ENCODE measurements at places on chromosomes 12 and 14.

- no peak for DNase-seq
Measured at GRCh38 chr12:94171595-94171930, 23.2 kb downstream of the PLXNC1 start.

DNA sequence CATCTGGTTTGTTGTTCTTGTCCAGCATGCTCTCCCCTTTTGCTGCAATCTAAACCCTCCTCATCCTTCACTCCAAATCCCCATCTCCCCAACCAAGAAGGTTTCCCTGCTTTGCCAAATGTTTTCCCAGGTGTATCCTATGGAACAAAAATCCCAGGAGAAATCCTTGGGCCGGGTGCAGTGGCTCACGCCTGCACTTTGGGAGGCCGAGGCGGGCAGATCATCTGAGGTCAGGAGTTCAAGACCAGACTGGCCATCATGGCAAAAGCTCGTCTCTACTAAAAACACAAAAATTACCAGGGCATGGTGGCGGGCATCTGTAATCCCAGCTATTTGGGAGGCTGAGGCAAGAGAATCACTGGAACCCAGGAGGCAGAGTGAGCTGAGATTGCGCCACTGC, 5.0 kb downstream of the KSR2 start:
- no peak for DNase-seq

GRCh38 chr14:104101086-104101621, 15.7 kb downstream of the ASPG start:
- DNase-seq, result no peak

DNA sequence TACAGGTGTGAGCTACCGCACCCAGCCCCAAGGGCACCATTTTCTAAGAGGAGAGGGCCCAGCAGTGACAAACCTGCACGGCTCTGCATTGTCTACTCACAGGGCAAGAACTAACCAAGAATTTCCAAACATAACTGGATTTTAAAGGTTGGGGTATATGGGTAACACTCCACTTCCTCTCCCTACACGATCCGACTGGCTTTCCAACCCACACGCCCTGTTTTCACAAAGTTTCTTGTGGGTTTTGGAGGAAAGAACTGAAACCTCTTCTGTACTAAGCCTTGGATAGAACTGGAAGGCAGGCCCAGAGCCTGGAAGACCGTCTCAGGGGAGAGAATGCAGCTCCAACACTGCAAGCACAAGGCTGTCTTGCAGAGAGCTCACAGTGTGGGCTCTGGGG, 24.9 kb downstream of the SNRNP35 start:
- DNase-seq, result no peak

DNA sequence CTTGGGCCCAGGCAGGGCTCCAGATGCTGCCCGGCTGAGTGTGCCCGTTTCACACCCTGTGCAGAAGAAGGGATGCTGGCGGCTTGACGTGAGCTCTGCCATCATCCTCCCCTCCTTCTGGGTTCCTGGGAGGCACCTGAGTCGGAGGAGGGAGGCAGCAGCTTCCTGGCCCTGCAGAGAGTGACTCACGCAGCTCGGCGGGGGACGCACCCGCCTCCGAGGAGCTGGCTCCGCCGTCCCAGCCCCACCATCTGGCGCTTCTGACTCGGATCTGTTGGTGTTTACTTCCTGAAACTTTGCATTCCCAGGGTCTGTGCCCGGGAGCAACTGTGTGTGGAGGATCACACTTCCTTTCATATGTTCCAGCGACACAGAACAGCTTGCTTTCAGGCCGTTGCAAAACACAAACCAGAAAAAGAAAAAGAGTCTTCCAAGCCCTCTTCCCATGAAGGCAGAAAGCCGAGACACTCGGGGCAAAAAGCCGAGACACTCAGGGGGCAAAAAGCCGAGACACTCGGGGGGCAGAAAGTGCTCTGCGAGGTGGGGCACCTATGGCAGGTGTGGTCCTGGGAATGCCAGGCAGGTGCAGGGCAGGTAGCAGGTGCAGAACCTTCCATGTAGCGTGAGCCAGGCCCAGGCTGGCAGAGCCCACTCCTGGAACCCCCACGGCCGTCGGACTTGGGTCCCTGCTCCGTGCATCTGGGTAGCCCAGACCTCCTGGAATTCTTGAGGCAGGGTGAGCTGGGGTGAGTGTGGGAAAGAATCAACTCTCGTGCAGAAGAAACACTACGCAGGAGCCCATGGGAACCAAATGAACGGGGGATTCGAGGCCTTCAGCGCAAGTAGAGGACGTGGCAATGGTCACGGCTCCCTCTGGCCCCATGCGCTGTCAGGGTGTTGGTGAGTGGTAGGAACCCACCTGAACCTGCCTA, 27.6 kb upstream of the GALNT9 start:
- DNase-seq, result no peak

DNA sequence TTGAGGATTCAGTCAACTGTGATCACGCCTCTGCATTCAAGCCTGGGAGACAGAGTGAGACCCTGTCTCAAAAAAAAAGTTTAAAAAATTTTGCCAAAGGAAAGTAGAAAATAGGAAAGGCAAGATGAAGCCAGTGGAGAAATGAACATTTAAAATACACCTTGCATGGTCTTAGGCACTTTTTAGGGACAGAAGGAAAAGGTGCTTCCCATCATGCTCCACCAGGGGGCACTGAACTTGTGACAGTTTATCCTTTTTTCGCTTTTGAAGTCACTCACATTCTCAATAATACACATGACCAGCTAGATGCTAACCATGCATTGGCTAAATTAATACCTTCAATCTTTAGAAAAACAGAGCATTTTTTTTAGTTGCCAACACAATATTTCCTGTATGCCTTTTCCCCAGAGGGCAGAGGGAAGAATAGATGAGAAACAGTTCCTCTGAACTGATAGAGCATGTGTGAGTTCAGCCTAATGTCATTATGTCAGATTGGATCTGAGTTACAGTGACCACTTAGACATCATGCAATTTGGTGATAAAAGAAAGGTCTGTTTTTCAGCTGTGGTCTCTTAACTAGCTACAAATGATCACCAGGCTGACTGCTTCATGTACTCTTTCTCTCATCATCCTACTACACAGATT, 221.8 kb upstream of the SSTR1 start:
- DNase-seq, result peak; percentile 40

- DNase-seq, result no peak
Measured at GRCh38 chr12:7032990-7033389, 14.7 kb upstream of the LPCAT3 start.

DNA sequence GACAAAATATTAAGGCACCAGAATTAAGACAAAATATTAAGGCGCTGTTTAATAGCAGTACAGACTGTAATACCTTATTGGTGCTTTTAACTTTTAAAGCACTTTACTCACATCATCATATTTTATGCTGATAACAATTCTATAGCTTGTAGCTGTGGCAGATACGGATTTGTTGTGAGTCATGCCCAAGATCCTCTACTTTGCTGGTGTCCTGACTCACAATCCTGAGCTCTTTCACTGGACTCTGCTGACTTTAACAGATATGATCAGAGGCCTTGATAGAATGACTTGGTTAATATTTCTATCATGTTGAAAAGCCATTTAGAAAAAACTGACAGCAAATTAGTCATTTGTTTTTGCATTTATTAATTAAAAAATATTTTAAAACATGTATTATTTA, 99.0 kb upstream of the PKP2 start:
- no peak for DNase-seq

GRCh38 chr12:54148560-54149429, 40.0 kb downstream of the SMUG1 start:
- no peak for DNase-seq

DNA sequence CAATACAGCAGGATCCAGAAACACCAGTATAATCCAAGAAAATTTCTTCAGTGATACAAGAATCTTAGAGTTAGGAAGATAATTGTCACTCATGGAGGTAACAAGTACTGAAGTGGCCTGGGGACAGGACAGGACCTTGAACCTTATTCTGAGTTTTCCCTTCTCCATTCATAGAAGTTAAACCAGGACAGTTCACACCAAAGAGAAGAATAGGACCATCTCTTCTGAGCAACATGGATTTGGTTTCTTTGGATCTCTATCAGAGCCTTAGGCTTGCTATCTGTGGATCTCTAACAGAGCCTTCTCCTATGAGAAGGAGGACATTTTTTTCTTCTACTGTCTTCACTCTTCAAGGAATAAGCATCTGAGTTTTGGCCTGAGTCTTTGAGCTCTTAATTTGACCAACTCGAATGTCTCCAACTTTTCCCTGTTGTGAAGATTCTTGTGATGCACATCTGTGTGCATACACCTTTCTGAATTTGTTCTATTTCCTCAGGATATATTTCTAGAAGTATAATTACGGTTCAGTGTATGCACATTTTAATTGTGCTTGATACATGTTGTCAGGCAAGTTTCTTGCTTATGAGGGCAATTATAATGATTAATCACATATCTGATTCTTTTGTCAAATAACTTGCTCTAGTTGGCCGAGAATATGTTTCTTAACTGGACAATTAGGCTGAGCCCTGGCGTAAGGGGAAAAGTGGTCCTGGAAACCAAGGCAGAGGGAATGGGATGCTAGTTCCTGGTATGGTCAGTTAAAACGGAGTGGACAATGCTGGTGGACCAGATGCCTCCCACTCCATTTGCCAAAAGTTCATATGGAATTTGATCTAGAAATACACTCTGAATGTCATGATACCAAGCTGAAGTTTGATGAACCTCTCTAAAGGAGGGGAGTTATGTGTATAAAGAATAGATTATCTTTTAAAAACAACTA, 6.6 kb downstream of the KRT6A start:
- no peak for DNase-seq

- no peak for DNase-seq
Measured at GRCh38 chr12:32457251-32458025, 58.1 kb downstream of the FGD4 start.

GRCh38 chr14:67311868-67312267, 47.7 kb downstream of the ATP6V1D start:
- no peak for DNase-seq

GRCh38 chr14:21037156-21037555, 2.5 kb upstream of the RNASE13 start:
- DNase-seq, result no peak

DNA sequence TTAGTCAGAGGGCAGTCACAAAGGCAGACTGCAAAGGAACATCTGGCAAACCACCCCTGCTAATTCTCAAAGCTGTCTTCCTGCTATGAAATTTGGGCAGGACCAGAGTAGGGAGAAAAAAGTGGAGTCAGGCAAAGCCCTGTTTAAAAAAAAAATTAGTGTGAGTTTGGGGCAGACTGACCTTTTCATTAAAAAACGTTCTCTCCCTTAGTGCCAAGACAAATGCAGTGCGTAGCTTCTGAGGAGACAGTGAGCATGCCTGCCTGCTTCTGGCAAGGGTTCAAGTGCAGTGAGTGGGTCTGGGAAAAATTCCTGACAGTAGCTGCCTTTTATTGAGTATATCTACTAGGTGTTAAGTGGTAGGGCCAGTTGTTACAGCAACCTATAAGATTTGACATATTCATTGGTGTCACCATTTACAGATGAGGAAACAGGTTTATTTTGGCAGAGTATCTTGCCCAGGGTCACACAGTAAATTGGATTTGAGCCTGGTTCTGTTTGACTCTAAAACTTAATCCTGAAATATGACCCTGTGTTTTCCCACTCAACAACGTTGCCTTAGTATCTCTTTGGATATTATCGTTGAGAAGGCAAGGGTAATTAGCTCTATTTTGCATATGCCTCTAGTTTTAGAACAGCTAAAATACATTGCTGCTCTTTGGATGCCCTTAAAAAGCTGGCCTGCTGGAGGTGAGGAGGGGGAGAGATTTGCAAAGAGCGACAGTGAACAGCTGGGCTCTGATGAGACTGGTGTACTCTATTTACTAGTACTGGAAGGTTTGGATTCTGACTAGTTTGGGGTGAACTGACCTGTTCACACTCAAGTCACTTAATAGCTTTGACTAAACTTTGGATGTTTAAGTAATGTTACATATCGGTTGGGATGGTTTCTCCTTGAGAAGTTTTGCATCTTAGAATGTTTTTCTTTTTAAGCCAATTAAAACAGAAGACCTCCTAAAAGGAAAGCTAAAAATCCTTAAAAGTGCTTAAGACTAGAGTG, 72.8 kb downstream of the PAPOLA start:
- DNase-seq, result no peak

DNA sequence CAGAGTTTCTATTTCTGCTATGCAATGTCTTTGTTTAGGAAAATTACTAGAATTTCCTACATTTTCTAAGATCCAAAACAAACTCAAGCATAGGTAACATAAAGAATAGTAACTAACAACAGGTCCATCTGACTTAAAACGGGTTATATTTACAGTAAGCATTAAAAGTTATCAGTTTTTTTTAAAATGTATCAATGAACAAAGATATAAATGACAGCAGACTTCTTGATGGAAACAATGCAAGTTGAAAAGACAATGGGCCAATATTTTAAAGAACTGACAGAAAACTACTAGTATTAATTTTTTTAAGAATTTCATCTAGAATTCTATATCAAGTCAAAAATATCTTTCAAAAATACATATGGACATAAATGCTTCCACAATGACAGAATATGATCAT, 367.1 kb upstream of the MGAT4C start:
- no peak for DNase-seq

GRCh38 chr12:125028106-125028505, 34.7 kb downstream of the BRI3BP start:
- DNase-seq, result no peak

DNA sequence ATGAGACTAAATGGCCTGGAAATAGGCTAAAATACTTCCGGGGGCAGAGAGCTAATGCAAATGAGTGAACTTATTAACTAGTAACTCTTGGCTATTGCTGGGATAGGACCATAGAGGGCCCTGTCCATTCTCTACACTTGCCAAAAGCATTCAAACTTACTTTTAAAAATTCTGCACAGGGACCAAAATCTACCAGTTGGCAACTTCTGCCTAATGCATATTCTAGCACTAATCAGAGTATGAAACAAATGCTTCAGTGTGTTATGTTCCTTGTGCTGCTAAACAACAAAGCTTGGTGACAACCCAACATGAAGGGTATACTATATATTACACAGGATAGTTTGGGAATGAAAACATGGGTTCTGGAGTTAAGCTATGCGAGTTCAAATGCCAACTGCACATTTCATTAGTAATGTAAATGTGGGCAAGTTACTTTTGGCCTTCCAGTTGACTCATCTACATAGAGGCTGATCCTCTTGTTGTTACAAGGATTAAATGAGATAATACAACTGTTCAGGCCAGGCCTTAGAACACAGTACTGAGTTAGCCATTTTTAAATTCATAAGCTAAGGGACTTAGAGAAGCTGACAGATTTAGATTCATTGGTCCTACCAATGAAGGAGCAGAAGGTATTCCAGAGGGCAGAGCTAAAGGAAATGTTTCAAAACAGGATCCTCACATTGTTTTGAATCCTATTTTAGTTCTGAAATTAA, 32.4 kb downstream of the HIGD1C start:
- no peak for DNase-seq

GRCh38 chr14:96038920-96039632, at the start of gene C14orf132:
Gene C14orf132 (plus strand): TSS chr14:96039362. CDS start chr14:96039501, 139 bp downstream.
- no peak for DNase-seq

DNA sequence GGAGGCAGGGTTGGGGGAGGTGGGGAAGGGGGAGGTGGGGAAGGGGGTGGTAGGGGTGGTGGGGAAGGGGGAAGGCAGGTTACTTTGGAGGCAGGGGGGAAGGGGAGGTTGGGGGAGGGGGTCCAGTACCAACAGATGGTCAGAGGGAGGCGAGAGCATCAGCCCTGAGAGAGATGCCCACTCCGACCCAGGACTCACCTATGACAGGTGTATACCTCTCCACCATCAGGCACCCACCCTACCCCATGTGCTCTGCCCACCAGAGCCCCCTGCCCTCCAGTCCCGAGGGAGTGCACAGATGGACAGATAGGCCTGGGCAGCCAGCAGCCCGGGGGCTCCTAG, 18.6 kb downstream of the JAG2 start:
- DNase-seq, result no peak

GRCh38 chr14:20468764-20469241, 403 bp upstream of the PNP start:
- no peak for DNase-seq
